ENCODE measurements at places on chromosomes 12 and 14. TPM values are rescaled to one million over a fixed set of nuclear protein-coding genes. Genes with fewer than 3 reads are reported as not detected.

GRCh38 chr12:112627851-112628250, 163.7 kb upstream of the RPH3A start:
- no peaks in the 10 kb centered on the region for H3K4me1 ChIP-seq
- H3K27me3 ChIP-seq: peaks cover 12% of the 10 kb centered on the region
- no peak overlapping the region for H3K4me3 ChIP-seq
- DNase-seq: no peak

- no peak overlapping the region for H3K4me3 ChIP-seq
- DNase-seq: no peak
- H3K36me3 ChIP-seq: peaks cover 38% of the 10 kb centered on the region
These were observed 15.1 kb downstream of the XRCC3 start for GRCh38 chr14:103699901-103700752.

GRCh38 chr14:76977793-76978720, 50.5 kb downstream of the IRF2BPL start:
- H3K4me1 ChIP-seq: peaks cover 40% of the 10 kb centered on the region
- peak overlapping the region; percentile 91 for H3K27ac ChIP-seq
- peaks cover 9% of the 10 kb centered on the region for H3K36me3 ChIP-seq
- no peaks in the 10 kb centered on the region for H3K27me3 ChIP-seq
- H3K4me3 ChIP-seq: peak overlapping the region; percentile 23

DNA sequence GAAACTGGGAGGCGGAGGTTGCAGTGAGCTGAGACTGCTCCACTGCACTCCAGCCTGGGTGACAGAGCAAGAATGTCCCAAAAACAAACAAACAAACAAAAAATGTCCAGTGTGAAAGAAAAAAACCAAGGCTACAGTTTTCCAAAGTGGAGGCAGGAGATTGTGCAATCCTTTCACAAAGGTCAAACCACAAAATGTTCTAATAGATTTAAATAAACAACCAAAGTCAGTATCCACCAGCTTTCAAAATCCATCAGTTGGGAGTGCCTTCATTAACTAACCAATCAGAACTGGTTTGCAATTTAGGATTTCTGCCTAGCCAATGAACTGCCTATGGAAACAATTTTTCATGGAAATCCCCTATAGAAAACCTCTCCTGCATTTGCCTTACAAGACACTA, 52.3 kb upstream of the TRIM9 start:
- no peaks in the 10 kb centered on the region for H3K27me3 ChIP-seq
- H3K4me3 ChIP-seq: no peak overlapping the region
- DNase-seq: no peak
- H3K4me1 ChIP-seq: no peaks in the 10 kb centered on the region
- no peaks in the 10 kb centered on the region for H3K36me3 ChIP-seq

DNA sequence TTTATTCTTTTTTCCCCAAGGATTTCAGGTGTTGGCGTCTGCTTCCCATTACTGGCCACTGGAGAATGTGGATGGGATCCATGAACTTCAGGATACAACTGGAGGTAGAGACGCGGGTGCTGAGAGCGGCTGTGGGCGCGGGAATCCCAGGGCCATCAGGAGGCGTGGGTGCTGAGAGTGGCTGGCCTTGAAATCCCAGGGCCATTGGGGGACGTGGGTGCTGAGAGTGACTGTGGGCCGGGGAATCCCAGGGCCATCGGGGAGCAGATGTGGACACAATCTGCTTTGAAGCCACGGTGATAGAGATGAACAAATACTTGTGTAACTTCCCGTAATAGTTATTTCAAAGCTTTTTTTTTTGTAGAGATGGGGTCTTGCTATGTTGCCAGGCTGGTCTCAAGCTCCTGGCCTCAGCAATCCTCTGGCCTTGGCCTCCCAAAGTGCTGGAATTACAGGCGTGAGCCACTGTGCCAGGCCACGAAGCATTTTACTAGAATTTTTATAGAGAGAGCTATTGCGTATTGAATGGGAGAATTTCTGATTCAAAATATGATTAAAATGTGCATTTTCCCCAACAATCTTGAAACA, 12.8 kb downstream of the ADGRD1 start:
- DNase-seq: no peak
- H3K36me3 ChIP-seq: no peaks in the 10 kb centered on the region
- no peaks in the 10 kb centered on the region for H3K27me3 ChIP-seq
- H3K4me1 ChIP-seq: no peaks in the 10 kb centered on the region

GRCh38 chr14:61152851-61153364, 128.2 kb downstream of the TMEM30B start:
- no peak for DNase-seq
- H3K4me1 ChIP-seq: no peaks in the 10 kb centered on the region
- H3K36me3 ChIP-seq: no peaks in the 10 kb centered on the region

- peaks cover 17% of the 10 kb centered on the region for H3K4me1 ChIP-seq
- DNase-seq: peak; percentile 30
- H3K27me3 ChIP-seq: no peaks in the 10 kb centered on the region
These were observed 4.6 kb upstream of the SYCP3 start for GRCh38 chr12:101743724-101744472.

GRCh38 chr14:20781803-20782202, 735 bp downstream of the RNASE6 start:
- peak overlapping the region; percentile 67 for H3K4me3 ChIP-seq
- H3K27me3 ChIP-seq: peaks cover 8% of the 10 kb centered on the region
- no peaks in the 10 kb centered on the region for H3K36me3 ChIP-seq
- H3K4me1 ChIP-seq: peaks cover 28% of the 10 kb centered on the region
- peak; percentile 24 for DNase-seq

GRCh38 chr12:132478845-132479244, 11.1 kb upstream of the FBRSL1 start:
- no peak overlapping the region for H3K27ac ChIP-seq
- H3K4me3 ChIP-seq: no peak overlapping the region
- no peaks in the 10 kb centered on the region for H3K27me3 ChIP-seq

DNA sequence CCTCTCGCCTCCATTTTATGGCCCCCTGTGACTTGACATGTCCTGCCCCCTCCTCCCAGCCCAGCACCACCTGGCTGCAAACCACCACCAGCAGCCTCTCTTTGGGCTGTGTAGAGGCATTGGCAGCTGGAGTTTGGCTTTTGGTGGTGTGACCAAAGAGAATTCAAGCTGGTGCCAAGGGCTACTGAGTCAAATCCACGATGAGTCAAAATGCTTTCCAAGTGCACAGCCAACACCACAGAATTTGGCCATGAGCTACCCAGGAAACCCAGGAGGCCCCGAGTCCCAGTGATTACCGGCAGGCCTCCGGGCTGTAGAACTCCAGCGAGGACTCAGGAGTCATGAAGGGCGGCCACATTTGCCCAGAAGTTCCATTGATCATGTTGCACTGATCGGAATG, 53.8 kb downstream of the SCARB1 start:
- no peak overlapping the region for H3K4me3 ChIP-seq
- no peak for DNase-seq
- no peak overlapping the region for H3K27ac ChIP-seq
- H3K36me3 ChIP-seq: peaks cover 23% of the 10 kb centered on the region
- no peaks in the 10 kb centered on the region for H3K27me3 ChIP-seq
- no peaks in the 10 kb centered on the region for H3K4me1 ChIP-seq

DNA sequence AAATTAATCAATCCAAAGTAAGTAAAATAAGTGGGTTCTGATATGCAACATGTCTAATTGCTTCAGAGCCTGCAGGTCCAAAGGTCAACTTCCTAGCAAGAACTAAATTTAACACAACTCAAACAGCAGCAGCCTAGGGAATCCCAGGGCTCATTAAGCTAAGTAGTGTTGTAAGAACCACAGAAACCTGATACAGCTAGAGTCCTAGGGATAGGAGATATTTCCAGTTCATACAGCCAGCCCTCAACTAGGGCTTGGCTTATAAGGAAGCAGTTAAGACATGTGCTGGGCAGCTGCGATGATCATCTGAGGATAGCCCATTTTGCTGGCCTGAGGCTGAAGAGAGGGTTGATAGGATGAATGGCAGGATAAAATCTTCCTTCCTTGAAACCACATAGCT, at the start of gene OR4Q3:
OR4Q3 (plus strand) TSS at position 316 of the 400 bp plus-strand sequence.
- no peaks in the 10 kb centered on the region for H3K4me1 ChIP-seq
- H3K27me3 ChIP-seq: no peaks in the 10 kb centered on the region
- no peak within 1 kb of the TSS for H3K4me3 ChIP-seq
- no peak within 1 kb of the TSS for H3K27ac ChIP-seq
- no peak for DNase-seq

- no peaks in the 10 kb centered on the region for H3K36me3 ChIP-seq
- H3K27me3 ChIP-seq: no peaks in the 10 kb centered on the region
- H3K4me3 ChIP-seq: no peak overlapping the region
- no peak for DNase-seq
- no peaks in the 10 kb centered on the region for H3K4me1 ChIP-seq
These were observed 84.7 kb upstream of the LGR5 start for GRCh38 chr12:71354871-71355270.

DNA sequence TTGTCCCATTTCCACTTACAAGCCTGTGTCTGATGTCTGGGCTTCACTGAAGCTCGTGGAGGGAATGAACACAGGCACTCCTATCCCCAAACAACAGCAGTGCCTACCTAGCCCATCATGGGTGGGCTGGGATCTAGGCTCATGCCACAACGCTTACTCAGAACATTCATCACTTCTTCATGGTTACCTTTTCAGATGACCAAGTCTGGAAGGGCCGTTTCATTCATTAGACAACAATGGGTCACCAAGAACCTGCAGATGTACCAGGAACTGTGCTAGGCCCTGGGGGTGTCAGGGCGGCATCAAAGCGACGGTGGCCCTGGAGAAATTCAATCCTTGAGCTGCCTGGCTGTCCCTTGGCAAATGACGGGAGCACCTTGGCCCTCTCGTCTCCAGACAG, 64.9 kb upstream of the FZD10 start:
- H3K36me3 ChIP-seq: no peaks in the 10 kb centered on the region
- H3K4me1 ChIP-seq: no peaks in the 10 kb centered on the region
- no peak overlapping the region for H3K4me3 ChIP-seq
- no peak overlapping the region for H3K27ac ChIP-seq
- no peaks in the 10 kb centered on the region for H3K27me3 ChIP-seq
- no peak for DNase-seq

RNASE7 gene
- not detected for total RNA-seq

WASHC4 gene
- 39.2 TPM for total RNA-seq

SERPINA4 gene
- not detected for total RNA-seq

PLEKHG3 gene
- 7.3 TPM for total RNA-seq

DIO2 gene
- not detected for total RNA-seq

PELI2 gene
- 0.57 TPM for total RNA-seq

HOXC10 gene
- not detected for total RNA-seq

All from activated CD8-positive, alpha-beta T cell treated with anti-CD3 and anti-CD28 coated beads, Interleukin-2, amount 10 ng/mL, durations not matched to agents 7 days and 5 days (primary cell).